ENCODE measurements at places on chromosomes 13 and 19.
A peak's percentile ranks its signal among the peaks of the same experiment; 100 is the strongest.

DNA sequence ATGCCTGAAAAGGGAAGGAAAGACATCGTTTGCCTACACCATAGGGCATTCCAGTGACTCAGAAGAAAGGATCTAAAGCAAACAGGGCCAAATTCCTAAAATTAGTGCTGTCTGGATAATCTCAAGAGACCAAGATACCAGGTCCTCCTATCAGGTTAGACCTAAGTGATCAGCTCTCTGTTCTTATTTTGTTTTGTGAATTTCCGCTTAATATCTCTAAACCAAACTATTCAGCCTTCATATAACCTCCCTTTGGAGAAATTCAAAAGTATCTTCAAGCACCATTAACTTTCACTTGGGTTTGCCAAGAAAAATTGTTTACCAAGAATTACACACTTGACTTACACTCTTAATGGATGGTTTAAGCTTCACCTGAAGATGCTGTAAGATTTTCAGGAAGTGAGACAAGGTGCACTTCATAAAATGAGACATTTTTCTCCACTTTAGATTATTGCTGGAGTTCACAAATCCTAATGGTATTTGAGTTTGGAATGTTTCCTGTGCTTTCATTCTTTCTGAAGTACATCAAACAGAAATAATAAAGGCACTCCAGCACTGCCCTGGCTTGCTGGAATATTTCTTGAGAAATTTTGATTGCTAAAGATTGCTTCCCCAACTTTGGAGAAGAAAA, 376.1 kb downstream of the LMO7 start:
- no peak for DNase-seq

DNA sequence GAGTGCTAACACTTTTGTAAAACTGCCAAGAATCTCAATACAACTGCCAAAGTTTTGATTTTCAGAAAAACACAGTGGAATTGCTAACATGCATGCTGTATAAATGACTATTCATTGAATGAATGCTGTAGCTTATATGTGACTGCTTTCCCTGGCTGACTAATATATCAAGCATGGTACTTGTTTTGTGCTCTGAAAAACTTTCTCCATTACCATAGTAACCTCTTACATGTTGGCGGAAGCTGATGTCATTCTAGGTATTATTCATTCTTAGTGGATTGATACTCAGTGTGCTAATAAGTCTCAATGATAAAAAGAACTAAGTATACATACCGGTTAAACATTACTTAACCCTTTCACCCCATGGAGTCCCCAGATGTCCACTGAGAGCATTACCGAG, 166.1 kb upstream of the MYO16 start:
- DNase-seq: peak; percentile 15

DNA sequence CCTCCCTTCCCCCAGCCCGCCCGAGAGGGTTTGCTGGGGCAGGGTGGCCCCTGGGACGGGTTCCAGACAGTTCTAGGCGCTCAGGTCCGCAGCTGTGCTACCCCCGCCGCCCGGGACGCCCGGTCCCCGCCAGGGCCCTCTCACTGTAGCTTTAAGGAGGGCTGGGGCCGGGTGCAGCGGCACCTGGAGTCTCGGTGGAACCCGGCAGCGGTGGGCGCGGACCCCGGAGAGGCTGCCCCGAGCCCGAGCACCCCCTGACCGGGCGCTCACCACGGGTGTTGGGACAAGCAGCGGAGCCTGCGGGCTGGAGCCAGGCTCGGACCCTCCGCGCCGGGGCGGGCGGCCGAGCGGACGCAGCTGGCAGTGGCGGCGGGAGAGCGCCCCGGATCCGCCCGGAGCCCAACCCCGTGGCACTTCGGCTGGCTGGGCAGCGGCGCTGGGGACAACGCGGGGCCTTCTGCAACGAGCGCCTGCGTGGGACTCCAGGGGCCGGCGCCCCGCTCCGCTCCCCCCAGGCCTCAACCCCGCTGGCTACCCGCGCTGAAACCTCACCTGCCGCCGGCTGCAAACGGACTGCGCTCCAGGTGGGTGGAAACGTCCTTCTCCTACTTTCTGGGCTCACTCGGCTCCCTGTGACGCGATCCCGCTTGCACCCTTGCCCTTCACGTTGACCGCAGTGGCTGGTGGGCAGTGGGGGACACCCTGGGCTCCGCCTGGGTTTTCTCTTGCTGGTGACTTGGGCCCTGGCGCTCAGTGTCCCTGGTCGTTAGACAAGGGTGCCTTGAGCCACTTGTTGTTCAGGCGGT, 81.1 kb downstream of the ZNF429 start:
- DNase-seq: no peak

GRCh38 chr13:98346904-98347636, 170.0 kb upstream of the RNF113B start:
- no peak for DNase-seq

GRCh38 chr19:1087813-1088415, 7.3 kb downstream of the POLR2E start:
- DNase-seq: no peak

DNA sequence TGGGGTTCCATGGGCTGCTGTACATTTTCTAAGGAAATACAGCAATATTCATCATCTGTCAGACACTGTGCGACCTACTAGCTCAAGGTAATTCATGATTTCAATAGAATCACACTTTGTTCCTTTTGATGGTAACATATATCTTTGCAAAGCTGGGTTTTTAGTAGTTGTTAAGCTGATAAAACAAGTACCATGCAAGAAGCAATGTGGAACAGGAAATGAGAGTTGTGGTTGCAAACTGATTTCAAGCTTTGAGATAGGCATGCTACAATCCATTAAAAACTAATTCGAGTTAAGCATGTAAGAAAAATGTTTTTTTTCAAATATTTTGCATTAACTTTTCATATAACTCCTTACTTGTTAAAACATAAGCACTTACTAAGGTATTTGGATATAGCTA, 6.8 kb upstream of the MBNL2 start:
- no peak for DNase-seq

DNA sequence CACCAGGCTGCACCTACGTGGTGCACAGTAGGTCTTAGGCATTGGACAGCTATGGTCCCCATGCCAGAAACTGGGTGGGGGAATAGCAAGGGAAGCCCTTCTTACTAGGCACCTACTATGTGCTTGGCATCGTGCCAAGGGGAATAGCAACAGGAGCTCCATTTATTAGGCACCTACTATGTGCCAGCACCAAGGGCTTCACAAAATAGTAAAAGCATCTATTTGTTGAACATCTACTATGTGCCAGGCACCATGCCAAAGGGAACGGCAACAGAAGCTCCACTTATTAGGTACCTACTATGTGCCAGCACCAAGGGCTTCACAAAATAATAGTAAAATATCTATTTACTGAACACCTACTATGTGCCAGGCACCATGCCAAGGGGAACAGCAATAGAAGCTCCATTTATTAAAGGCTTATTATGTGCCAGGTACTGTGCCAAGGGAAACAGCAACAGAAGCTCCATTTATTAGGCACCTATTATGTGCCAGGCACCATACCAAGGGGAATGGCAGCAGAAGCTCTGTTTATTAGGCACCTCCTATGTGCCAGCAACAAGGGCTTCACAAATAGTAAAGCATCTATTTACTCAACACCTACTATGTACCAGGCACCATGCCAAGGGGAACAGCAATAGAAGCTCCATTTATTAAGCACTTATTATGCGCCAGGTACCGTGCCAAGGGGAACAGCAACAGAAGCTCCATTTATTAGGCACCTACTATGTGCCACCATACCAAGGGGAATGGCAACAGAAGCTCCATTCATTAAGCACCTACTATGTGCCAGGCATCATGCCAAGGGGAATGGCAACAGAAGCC, 108.5 kb downstream of the PTPRS start:
- DNase-seq: no peak

DNA sequence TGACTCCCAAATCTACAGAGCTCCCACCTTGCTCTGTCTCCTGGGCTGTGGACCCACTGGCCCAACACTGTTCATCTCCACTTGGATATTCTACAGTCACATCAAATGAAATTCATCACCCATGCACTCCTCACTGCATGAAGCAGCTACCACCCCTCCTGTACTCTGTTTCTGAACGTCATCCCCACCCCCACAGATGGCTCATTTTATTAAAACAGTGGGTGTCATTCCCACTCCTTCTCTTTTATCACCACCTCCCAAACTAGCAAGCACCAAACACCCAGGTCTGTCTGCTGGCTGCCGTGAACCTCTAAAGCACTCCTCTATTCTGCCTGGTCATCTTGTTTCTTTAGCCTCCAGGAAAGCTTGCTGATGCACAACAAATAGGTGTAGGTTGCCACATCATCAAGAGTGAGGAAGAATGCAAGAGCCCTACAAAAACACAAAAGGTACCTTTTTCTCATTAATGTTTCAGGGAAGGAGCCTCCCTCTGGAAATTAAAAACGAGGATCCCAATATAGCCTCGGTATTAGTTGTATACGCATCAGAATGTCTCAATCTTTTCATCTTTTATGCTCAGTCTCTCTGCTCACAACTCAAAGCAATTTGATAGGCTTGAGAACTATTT, 91.8 kb downstream of the MIPEP start:
- no peak for DNase-seq

DNA sequence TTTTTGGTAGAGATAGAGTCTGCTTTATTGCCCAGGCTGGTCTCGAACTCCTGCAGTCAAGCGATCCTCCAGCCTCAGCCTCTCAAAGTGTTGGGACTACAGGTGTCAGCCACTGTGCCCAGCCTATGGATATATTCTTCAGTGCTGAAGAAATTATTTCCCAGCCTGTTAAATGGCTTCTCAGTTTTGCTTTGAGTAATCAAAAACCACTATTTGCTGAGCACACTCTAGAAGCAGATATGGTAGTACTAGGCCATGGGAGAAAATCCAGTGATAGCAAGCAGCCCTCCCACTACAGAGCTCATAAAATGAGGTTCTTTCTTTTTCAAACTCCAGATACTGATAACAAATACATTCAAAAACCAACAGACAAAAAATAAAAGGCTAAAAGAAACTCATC, 80.6 kb upstream of the CLDN10 start:
- DNase-seq: peak; percentile 38

DNA sequence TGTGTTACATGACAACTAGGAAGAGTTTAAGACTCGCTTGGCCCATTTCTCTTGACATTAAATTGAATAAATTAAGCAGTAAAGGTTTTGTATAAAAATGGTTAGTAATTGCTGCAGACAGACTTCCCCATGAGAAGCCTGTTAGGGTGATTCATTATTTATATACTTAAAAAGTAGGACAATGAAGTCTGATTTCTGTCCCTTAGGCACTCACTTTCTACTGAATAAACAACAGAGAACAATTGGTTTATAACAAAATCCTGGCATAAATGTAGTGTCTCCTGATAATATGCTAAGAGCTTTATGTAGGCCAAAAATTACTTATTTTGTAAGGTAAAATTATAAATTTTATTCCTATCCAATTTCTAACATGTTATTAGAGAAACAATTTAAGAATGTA, 2138.5 kb upstream of the PCDH20 start:
- DNase-seq: no peak

- DNase-seq: peak; percentile 22
Measured at GRCh38 chr13:102555914-102556553, 40.8 kb upstream of the TPP2 start.

DNA sequence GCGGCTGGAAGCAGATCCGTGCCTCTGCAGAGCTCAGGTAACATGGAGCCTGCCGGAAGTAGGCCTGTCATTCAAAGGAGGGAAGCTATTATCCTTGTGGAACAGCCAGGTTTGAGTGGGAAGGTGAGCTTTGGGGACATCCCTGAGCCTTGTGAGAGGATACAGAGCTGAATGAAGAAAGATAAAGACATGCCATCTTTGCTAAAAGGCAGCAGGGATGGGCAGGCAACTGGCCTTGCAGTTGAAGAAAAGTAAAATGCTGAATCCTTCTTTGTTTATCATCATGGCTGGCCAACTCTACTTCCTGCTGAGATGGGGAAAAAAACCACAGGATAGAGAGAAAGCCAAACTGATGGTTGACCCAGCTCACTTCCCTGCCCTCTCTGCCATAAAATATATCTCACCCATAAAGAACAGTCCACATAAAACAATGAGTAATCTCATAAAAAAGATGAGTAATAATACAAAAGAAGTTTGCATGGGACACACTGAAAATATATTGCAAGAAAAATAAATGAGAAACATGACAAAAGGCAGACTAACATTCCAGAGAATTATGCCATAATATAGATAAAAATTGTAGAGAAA, 226.3 kb downstream of the DLEU7 start:
- DNase-seq: no peak

DNA sequence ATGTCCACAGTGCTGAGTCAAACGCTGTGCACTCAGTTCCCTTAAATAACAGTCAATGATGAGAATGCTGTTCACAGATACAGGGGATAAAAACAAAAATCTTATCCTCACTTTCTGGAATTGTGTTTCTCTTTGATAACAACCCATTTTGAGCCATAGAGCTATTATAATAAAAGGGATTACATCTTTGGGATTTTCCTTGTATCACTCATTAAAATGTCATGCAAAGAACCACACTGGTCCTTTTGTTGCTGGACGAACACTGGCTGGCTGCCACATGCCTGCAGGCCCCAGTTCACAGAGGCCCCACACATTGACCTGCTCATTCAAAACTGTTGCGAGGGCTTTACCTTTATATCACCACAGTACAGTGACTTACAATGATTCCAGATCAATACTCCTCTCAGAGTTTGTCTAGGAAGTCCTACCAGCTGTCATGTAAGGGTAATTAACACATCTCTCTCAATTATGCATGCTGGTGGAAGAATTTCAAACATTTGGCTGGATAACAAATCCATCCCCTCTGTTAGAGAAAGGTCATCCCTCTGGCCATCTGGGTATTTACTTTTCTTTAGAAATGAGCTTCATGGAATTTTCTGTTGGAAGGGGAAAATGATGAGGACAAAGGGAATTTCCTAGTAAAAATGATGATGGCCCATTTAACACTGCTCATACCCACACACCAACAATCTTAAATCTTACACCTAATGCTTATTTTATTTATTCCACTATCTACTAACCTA, 85.9 kb downstream of the MBNL2 start:
- DNase-seq: no peak

DNA sequence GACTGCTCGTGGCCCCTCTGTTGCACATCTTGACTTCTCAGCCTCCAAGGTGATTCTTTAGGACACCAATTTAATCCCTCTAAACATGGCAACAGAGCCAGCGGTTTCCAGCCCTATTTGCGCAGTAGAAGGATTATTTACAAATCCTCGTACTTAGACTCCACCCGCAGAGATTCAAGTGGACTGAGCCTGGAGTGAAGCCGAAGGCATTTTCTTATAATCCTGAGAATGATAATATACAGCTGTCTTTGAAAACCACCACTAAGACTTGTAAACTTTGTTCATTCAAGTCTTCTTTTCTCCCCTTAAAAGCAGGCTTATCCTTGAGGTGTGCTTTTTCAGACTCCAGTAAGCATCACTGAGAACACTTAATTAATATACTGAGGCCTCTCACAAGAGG, 4.8 kb upstream of the DPRX start:
- no peak for DNase-seq
